Activated gamma-delta T cell (primary cell): ENCODE measurements at places on chromosomes 6 and 20.

DNA sequence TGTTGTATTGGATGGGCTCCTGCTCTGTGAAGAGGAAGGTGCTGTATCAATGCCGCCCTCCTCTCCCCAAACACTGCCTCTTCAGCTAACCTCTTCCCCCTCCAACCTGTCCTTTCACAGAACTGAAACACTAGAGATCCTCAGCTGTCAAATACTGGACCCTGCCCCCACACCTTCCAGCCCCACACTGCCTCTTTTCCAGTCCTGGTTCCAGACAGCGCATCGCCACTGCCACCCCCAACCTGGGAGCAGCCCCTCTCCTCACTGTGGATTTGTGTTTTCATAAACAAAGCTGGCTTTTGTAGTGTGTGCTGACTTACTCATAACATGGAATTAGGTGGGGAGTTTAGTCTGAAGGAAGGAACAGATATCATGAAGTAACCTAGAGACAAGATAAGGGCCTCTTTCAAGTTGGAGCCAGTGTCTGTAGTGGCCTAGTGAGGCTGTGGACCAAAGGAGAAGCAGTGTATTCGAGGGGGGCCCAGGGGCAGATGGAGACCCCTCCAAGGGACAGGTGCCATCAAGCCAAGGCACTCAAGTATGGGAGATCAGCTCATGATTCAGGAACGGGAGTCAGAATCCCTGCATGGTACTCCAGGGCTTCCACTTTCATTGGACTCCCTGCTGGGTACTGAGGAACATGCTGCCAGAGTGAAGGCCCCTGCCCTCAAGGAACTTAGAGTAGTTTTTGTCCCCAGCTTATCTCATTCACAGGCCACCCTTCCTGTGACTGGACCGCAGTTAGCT lies 2.1 kb downstream of the SCUBE3 start:
- DNase-seq = no peak

DNA sequence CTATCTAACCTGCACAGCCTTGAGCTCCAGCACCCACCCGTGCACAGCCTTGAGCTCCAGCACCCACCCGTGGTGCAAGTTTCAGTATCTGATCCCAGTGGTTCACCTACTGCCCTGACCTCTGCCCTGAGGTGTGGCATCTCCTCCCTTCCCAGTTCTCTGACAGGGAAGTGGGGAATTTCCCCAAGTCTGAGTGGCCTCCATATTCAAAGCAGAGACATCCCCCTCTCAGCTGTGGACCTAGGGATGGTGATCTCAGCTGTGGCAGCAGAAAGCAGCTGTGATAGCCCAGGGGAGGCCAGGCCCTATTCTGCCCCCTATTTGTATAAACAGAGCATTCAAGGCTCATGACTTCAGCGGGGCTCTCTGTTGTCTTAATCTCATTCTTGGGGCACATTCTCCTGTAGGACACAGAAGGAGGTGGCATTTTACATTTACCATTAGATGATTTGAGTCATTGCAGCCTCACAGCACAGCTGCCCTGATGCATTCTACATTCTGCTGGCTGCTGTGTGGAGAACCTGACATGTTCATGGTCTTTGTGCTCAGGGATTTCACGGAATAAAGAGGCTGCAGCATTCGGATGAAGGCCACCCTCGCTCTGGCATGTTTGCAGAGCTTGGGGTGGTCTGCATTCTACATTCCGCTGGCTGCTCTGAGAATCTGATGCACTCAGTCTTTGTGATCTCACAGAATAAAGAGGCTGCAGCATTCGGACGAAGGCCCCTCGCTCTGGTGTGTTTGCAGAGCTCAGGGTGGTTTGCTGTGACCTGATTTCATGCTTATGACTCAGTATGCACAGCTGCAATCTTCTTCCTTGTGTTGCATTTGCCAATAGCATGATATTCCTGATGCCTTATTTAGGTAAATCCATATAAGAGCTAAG lies 16.9 kb downstream of the GPR31 start:
- no peak for DNase-seq

- DNase-seq = no peak
Observed at GRCh38 chr20:63661959-63662812, 4.1 kb downstream of the RTEL1 start.

DNA sequence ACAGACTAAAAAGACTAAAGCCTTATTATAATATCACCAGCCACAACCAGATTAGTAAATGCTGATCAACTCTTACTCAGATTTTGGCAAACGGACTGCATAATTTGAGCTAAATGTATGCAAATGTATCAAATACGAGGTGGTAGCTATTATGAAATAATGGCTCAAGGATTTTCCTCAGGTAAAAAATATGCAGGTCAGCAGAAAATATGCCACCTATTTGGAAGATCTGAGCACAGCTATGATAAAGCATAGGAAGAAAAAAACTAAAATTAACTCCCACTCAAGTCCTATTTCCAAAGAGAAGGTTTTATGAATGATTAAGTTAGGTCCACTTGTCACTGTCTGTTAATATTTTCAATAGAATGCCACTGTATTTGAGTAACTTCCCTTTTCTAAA lies 22.4 kb downstream of the SYCP2 start:
- no peak for DNase-seq

DNA sequence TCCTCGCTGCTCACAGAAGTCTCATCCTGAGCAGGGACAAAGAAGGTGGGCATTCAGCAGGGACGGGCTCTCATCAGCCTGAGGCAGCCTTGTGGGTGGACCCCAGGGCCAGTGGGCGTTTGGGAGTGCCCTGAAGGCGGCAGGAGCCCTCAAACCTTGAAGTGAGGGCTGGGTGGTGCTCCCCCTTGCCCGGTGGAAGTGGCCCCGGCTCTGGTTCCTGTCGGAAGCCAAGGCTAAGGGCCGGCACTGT lies 110.5 kb downstream of the NOL4L start:
- no peak for DNase-seq

DNA sequence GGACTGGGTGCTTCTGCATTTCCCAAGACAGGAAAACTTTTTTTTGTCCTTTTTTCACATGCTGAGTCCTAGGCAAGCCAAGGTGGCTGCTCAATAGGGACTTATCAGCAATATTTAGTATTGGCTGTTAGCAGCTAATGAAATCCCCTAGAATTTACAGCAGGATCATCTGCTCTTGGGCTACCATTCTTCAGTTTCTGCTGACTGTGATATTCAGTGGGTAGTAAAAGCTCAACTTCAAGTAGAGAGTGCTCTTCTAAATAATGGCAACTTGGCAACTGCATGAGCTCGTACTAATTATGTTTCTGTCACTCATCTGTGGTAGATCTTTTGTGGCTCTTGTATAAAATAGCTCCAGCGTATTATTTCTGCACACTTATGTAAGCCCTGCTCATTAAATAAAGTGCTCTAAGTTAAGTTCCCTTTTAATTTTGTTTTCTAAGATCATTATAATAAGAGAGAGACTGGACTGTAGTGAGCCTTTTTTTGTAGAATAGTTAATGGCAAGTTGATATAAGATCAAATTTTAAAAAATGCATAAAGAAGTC lies 110.3 kb downstream of the SLC35F1 start:
- DNase-seq = no peak

GRCh38 chr20:29497261-29497671 lies 1760.2 kb upstream of the DEFB115 start:
- no peak for DNase-seq

- no peak for DNase-seq
Observed at GRCh38 chr6:33610779-33611732, 10.1 kb upstream of the ITPR3 start.

DNA sequence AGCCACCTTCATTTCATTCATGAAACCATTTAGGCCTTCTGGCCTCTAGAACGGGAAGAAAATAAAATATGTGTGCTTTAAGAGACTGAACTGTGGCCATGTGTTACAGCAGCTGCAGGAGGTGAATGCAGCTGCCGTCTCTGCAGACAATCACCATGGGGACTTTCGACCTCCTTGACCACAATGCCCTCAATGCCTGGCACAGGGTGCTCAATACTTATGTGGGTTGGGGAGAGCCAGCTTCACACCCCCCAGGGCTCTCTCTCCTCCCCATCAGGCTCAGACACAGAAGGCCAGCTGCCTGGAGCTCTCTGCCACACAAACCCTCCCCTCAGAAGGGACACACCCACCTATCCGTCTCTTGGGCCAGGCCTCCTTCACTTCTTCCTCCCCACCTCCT lies 43.5 kb downstream of the ANKRD60 start:
- DNase-seq = no peak

- no peak for DNase-seq
Observed at GRCh38 chr6:64732888-64733287, 974.1 kb downstream of the EYS start.

DNA sequence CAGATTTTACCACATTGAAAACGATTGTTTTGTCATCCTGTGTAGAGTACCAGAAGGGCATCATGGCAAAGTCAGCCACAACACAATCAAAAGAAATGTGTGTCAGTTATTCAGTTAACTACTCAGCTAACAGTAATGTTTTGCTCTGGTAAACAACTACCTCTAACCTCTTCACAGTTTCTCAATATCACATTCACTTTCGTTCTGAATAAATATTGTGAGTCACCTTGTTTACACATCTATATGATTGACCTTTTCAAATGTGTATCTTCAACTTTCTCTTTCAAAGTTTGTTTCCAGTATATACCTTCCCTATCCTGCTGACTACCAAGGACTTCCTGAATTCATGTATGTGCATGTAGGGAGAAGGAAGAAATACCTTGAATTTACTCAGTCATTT lies 216.6 kb upstream of the UFL1 start:
- no peak for DNase-seq

- no peak for DNase-seq
Observed at GRCh38 chr6:167937948-167938911, 59.2 kb upstream of the KIF25 start.

GRCh38 chr6:54056105-54056504 lies 55.1 kb upstream of the MLIP start:
- no peak for DNase-seq

DNA sequence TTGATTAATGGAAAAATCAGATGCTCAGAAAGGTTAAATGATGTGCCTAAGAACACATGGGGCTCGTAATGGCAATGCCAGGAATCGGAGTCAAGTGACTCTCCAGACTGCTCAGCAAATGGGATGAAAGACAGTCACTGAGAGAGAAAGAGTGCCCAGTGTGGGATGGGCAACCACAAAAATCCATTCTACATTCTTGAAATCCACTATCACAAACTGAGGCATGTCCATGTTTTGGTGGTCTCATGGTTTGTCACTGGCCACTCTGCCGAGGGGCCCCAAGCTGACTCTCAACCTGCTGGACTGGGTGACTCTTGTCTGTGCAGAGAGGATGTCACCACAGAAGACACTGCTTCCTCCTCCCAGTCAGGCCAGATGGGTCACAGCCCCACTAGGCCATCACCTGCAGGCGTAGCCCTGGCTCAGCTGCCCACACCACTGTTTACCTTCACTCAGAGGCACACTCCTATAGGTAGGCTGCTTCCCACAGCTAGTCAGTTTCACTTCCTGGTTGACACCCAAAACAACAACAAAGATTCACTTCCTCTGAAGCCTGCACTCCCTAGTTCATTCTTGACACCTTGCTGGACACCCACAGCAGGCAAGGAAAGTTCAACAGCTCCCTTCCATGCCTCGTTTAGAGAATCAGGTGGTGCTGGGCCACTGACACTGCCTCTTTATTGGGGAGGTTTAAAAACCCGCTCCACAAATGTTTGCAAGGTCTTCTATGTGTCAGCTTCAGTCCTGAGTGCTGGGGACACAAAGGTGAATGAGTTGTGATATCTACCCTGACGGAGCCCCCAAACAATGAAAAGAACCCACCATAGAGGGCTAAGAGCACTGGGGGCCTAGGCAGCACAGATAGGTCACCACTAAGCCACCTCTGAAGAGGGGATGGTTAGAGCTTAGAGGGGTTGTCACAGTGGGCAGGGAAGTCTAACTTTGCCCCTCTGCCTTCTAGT lies 21.7 kb downstream of the MAP1LC3A start:
- DNase-seq = no peak

DNA sequence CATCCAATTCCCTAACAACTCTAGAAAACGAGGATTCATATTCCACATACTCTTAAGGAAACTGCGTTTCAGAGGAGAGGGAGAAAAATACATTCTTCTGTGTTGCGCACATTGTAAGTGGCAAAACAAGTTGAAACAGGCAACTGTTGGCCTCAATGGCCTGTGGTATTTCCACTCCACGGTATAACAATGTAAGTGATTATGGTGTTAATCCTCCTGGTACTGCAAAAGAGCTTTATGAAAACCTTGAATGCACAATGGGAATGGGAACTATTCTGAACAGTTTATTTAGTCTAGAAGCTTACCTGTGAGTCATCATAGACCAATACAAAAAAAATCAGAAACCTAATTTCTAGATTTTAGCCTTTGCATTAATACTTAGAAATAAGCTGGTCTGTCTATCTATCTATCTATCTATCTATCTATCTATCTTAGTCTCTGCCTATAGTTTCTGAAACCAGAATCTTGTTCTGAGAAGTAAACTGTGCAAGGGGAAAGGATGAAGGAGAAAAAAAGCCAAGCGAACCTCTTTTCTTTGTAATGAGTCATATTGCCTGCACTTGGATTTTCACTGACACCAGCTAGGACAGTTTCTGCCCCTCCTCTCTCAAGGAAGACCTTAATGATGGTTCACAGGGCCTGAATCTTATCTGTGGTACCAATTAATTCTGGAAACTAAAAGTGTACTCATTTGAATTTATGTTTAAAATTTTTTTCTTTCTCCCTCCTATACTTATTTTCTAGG lies 101.5 kb downstream of the RNF144B start:
- DNase-seq = no peak

DNA sequence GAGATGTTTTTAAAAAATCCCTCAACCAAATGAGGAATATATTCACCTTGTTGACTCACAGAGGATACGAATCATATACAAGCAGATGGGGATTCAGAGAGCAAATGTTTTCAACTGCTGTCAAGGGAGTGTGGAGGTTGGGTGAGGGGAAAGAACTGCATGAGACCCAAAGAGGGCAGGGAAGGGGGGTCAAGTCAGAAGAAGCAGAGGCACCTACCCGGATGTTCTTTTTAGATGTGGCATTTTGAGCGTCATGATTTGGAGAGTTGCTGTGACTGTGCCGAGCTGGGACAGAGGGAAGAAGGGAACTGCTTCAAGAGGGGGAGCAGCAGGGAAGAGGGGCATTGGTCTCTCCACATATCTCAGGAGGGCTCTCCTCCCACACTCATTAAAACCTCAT lies 191.3 kb upstream of the PROKR2 start:
- no peak for DNase-seq

DNA sequence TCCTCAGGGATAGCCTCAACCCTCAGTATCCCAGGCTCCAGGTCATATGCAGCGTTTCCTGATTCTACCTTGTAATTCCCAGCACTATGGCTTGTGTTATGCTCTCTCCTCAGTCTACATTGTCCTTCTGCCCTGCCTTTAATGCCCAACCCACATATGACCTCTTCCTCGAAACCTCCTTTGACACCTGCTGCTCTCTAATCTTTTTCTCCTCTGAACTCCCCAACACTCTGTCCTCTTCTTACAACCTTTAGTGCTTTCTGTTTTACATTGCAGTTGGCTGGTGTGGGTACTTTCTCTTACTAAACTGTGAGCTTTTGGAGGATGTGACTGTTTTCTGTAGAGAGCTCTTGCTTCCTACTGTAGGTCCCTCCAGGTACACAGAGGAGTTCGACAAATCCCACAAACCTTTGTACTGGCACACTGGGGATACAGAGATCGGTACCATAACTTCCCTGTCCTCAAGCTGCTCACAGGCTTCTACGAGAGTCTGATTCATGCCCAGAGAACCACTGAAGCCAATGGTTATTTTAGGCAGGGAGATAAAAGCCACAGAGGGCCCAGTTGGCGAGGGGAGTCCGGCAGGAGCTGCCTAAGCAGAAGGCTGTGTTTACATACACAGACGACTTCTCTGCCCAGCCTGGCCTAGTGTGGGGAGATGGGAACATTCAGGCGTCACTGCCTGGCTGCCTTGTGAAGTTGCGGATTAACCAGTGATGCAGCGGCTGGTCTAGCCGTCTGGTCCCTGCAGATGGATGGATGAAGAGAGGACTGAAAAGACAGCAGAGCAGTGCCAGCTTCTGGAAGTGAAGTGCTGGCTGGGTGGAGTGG lies 8.4 kb upstream of the EPB41L1 start:
- no peak for DNase-seq
